ENCODE measurements at places on chromosomes 1 and 21.

DNA sequence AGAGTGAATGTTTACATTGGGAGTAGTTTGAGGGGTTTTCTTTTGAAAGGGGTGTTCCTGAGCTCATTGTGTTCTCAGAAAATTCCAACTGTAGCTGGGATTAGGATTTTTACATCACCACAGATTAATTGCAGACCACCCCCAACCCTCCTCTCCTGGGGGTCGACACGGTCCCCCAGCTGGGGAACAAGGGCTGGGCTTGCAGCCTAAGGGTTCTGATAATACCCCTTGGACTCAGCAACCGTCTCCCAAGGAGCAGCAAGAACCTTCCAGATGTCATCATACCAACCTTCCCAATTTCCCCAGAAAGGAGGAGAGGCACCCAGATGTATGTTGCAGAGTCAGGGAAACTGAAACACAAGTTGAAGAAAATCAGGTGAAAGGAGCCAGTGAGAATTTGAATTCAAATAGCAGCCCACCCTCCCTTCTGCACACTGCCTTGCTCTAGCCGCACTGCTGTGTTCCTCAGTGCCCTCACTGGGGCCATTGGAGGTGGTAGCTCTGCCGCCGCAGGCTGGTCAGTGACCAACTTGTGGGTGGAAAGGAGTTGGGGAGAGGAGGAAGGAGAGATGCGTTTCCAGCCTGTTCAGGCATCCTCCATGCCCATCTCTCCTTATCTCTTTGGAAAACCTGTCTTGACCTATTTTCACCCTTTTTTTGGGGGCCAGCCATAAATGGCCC is 14.7 kb upstream of the IGFN1 start:
- no peak for DNase-seq

DNA sequence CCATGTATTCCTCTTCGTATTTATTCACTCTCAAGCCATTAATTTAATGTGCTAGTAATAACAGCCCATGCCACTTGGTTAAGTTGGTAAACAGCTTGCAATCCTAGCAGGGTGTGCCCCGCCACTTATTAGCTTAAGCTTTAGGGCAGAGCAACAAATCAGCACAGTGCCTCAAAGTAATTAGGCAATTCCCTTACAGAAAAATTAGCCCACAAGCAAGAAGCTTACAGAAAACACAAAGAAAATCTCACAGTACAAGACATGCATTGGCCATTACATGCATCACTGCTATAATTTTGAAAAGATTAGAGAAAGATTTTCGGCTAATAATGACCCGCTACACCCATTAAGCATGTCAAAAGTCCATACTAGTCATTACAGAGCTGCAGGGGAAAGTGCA is 47.6 kb downstream of the TGFB2 start:
- no peak for DNase-seq

- no peak for DNase-seq
Observed at GRCh38 chr1:230031131-230031530, 35.9 kb upstream of the GALNT2 start.

DNA sequence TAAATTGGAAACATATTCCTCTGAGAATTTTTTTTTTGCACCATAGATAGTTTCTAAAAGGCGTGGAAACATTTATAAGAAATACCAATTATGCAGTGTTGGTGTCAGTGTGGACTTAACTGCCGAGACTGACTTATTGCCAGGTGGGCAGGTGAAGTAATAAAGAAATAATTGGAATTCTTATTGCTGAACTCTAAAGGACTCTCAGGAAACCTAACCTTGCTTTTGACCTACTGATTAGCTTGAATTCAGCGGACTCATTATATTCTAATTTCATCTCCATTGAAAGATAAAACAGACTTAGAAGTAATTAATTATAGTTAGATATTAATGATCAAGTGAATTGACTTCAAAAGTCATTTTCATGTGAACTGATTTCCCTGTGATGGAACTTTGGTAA is 26.3 kb downstream of the KCNK1 start:
- DNase-seq = no peak

DNA sequence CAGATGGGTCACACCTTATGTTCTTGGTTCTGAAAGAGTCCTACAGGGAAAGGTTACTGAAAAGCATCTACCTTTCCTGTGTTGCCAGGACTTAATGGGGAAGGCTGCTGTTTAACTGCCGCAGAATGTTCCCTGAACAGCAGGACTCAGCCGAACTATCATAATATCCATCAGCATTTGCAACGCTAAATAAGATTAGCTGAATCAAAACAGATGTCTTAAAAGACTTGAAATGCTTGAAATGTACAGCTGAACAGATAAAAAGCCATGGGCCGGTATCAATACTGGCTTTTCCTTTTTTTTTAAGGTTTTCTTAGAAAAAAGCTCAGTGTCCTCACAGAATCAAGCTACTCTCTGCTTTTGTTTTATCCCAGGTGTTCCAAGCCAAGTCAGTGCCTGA is 19.7 kb upstream of the ATP13A2 start:
- DNase-seq = no peak

GRCh38 chr21:41277196-41277595 is 39.4 kb upstream of the FAM3B start:
- no peak for DNase-seq

DNA sequence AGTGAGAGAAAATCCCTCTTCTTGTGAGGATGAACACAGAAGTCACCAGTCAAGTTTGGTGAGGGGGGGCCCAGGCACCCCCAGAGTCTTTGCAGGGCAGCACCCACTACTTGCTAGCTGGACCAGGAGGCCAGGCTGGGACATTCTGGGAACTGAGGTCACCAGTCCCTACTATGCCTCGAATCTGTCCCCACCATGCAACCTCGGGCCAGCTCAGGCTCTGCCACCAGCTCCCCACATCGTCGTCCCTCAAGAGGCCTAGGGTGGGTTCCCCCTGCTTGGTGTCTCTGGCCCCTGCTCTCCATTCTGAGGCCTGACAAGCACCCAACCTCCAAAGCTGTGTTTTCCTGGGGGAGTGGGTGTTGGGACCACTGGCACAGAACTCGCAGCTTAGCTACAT is 22.2 kb upstream of the ZNF678 start:
- DNase-seq = no peak

GRCh38 chr21:25307489-25307888 is 299.8 kb downstream of the MRPL39 start:
- no peak for DNase-seq

DNA sequence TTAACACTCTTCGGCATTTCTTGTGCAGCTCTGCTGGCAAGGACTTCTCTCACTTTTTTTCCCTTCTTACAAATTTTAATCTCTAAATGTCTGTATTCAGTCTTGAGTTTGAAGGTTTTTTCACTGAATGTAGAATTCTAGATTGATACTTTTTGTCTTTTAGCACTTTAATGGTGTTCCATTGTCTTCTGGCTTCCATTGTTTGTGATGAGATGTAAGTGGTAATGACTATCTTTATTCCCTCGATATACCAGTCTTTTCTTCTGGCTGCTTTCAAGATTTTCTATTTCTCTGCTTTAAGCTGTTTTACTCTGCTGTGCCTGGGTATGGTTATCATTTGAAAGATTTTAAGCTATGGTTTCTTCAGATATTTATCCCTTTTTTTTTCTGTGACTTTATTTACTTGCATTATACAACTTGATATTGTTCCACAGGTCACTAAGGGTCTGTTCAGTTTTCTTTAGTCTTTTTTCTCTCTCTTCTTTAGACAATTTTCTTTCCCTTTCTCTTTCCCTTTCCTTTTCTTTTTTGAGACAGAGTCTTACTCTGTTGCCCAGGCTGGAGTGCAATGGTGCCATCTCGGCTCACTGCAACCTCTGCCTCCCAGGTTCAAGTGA is 35.8 kb downstream of the DYRK1A start:
- DNase-seq = no peak

GRCh38 chr1:205267306-205267902 is 39.7 kb downstream of the TMCC2 start:
- no peak for DNase-seq

DNA sequence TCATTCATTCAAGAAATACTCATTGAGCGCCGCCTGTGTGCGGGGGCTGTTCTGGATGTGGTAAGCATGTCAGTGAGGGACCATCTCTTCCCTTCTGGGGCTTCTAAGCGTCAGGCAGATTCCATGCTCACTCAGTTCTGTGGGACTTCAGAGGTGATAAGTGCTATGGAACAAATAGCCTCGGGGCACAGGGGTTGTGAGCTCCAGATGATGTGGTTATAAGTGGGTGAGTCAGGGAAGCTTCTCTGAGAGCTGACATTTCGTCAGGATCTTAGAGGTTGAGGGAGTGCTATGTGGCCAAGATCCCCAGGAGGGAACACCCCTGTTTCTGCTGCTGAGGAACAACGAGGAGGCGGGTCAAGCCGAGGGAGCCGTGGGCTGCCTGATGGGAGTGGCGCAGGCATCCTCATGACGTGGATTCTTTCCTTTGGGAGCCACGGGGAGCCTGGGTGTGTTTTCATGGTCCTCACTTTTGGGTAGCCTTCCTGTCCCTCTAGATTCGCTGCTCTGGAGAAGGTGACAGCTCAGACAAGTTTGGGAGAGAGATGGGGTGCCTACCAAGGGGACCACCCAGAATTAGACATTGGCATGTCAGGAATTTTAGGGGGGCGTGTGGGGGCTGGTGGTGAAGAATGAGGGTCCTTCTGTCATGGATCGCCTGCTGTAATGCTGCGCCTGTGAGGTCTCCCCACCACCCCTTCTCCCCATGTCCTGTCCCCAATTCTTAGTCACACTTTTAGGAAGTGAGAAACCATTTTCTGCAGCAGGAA is 38.5 kb downstream of the HUNK start:
- DNase-seq = no peak

DNA sequence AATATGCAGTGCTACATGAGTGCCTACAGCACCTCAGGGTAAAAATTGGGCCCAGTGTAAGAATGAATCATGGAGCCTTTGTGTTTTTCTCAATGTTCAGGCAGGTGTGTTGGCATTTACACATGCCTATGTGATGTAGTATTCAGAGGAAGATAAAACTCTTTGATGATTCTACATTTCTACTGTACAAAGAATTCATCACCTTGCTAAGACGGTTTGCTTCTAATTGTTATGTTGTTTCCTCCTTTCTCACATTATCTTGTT is 867.3 kb downstream of the TTLL7 start:
- no peak for DNase-seq

- DNase-seq = no peak
Observed at GRCh38 chr1:196056966-196057365, 551.3 kb downstream of the KCNT2 start.

DNA sequence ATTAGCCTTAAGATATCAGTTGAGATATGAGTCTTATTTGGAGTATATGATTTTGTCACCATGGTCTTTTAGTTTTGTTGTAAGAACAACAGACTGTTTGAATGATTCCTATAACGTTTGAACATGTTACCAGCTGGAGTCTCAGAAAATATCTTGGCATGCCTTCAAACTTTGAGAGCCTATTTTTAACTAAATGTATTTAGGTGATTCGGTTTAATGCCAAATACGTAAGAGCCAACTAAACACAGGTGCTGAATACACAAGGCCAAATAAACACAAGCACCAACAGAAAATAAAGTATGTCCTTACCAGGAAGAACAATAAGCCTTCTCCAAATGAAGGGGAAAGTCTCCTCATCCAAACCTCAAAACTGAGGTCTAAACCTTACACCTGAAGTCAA is 48.6 kb downstream of the PRKACB start:
- DNase-seq = no peak

GRCh38 chr1:203765029-203765837 is at the start of gene LAX1:
TSS of gene LAX1 (plus strand) at chr1:203765183. CDS start at chr1:203765566, 383 bp downstream.
- no peak for DNase-seq

DNA sequence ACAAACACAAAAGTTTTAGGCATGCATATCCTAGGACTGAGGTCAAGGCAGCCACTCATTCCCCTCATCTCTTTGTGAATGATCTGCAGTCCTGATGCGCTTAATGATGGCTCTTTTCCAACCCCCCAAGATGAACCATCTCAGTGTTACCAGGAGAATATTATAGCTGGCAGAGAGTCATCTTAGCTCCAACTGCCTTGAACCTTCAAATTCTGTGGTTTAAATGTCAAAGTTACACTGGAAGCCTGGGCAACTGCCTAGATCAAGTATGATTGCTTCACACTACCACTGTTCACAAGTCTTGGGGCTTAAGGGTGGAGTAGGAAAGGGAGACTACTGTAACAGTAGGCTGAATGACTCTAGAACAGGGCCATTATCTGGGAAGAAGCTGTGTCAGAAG is 8.0 kb upstream of the MYBPHL start:
- DNase-seq = no peak

- DNase-seq = no peak
Observed at GRCh38 chr1:19484798-19485361, 459 bp downstream of the CAPZB start.

- DNase-seq = no peak
Observed at GRCh38 chr21:44353191-44353970, at the start of gene TRPM2. TSS of gene TRPM2 (plus strand) at chr21:44353621. CDS start at chr21:44353701, 80 bp downstream.

- peak; percentile 92 for DNase-seq
Observed at GRCh38 chr1:154272217-154272998, at the start of gene HAX1. TSS of gene HAX1 (plus strand) at chr1:154272629. CDS start at chr1:154272724, 95 bp downstream.

DNA sequence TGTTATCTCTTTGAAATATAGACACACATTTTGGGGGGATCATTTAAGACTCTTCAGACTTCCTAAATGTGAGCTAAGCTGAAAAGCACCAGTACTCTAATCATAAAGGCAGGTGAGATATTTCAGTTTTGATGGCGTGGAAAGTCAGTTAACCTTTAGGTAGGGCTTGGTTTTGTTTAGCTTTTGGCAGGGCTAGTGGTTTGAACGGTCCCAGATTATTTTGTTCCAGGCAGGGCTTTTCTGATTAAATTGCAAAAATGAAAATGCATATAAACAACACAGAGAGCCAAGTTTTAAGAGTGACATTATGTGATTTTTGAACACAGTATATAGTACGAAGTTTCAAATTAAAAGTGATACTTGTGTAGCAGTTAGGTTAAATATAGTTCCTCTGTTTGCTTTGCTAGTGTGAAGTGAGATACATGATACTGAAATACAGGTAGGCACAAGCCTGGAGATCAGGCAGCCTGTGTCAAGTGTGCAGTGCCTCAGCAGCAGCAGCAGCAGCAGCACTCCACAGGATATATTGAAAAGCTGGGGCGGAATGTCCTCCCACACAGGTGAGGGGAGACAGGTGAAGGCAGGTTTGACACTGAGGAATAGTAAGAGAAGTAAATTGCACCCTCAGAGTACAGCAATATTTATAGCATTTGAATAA is 47.4 kb downstream of the CAMTA1 start:
- DNase-seq = no peak

- DNase-seq = no peak
Observed at GRCh38 chr1:157626099-157626498, 28.2 kb upstream of the FCRL4 start.

All from hypothalamus (tissue), 51 donors.